ENCODE measurements at places on chromosomes 16 and 17.

GRCh38 chr17:2723505-2723996, 12.0 kb upstream of the CLUH start:
- DNase-seq: no peak

DNA sequence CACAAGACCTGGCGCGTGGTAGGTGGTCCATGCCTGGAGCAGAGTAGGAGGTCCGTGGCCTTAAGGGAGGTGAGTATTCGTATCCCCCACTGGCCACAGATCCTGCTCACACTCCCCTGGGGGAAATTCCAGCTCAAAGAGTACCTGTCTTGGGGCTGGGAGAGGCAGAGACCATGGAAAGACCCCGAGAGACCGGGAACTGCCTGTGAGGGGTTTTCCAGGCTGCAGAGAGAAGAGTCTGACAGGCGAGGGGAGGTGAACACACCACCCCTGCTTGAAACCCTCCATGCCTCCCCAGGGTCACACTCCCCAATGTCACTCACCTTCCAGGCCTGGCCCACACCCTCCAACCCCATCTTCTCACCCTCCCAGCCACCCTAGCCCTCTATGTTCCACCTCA, 12.6 kb upstream of the SNN start:
- DNase-seq: no peak

DNA sequence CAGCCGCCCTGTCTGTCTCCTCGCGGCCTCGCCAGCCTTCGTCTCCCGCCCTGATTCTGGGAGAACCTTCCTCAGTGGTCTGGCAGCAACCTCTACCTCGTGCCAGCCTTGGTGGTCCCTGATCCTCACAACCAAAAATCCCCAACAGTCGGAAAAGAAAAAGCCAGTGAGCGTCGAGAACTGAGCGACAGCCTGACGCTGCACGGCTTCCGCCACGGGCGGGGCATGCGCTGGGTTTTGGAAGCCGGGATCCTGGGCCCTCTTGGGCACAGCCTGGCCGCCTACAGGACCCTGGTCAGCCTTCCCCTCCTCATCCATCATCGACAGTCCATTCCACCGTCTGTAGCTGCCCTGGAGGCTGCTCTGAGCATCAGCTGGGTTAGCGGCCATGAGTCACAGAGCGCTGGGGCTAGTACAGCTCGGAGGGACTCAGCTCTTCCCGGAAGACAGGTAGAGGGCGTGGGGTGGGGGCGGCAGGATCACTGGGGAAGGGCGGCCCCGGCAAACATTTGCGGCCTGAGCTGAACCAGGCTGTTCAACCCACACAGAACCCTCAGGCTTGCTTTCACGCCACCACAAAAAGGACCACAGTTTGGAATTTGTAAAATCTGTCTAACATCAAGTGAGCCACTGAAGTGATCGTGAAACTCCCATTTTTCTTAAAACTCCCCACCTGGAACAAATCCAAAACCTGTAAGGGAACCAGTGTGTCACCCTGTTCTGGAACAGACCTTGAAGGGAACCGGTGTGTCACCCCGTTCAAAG, 55.4 kb upstream of the DOC2B start:
- DNase-seq: no peak

GRCh38 chr16:10601444-10602408, 21.3 kb upstream of the EMP2 start:
- no peak for DNase-seq

Measured in fibroblast of gingiva (primary cell).